Stimulated activated CD8-positive, alpha-beta memory T cell treated with anti-CD3 and anti-CD28 coated beads, Interleukin-15, amount 100 ng/mL, for 4 hours (primary cell): ENCODE measurements at places on chromosomes 1 and 21.
A peak's percentile ranks its signal among the peaks of the same experiment; 100 is the strongest.

GRCh38 chr1:153352523-153352922 is 3.9 kb upstream of the PGLYRP4 start:
- peak; percentile 33 for DNase-seq

- peak; percentile 31 for DNase-seq
Measured at GRCh38 chr1:41516168-41517061, 31.9 kb upstream of the EDN2 start.

GRCh38 chr1:8473121-8473875 is 155.4 kb downstream of the SLC45A1 start:
- DNase-seq: no peak

DNA sequence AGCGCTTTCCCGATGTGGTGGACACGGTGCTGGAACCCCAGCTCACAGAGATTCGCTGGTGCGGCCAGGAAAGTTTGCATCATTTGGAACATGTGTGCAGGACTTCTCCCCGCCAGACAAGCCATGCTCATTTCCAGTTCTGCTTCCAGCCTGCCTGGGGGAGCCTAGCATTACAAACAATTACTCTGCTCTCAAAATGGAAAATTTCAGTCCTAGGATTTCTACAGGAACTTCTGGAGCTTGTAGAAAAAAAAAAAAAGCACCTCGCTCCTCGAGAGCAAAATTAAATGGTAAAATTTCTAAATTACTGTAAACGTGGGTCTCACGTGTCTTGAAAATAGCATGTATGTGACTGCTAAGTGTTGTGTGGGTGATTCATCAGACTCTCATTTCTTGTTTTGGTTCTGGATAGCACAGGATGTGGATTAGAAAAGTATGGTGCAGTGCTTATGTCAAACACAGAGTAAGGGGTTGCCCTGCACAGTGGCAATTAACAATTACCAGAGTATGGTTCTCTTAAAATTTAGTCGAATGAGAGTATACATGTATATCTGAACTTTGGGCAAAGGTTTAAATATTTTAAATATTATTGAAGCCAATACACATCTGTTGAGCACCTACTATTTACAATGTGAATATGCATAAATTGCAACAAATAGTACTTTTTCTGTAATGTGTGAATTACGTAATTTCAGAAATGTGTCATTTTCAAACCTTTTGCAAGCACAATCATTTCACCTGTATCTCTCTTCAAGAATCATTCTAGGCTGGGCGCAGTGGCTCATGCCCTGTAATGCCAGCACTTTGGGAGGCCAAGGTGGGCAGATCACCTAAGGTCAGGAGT is 61.8 kb upstream of the PTGFRN start:
- DNase-seq: no peak

- no peak for DNase-seq
Measured at GRCh38 chr1:231415018-231415583, 7.0 kb downstream of the EGLN1 start.

- no peak for DNase-seq
Measured at GRCh38 chr1:94621395-94621794, 79.8 kb upstream of the F3 start.

GRCh38 chr1:212529211-212529741 is 79.3 kb upstream of the ATF3 start:
- DNase-seq: no peak

- DNase-seq: no peak
Measured at GRCh38 chr1:17465228-17465627, 25.8 kb upstream of the RCC2 start.

GRCh38 chr1:23625459-23625858 is 66.1 kb upstream of the RPL11 start:
- DNase-seq: no peak

DNA sequence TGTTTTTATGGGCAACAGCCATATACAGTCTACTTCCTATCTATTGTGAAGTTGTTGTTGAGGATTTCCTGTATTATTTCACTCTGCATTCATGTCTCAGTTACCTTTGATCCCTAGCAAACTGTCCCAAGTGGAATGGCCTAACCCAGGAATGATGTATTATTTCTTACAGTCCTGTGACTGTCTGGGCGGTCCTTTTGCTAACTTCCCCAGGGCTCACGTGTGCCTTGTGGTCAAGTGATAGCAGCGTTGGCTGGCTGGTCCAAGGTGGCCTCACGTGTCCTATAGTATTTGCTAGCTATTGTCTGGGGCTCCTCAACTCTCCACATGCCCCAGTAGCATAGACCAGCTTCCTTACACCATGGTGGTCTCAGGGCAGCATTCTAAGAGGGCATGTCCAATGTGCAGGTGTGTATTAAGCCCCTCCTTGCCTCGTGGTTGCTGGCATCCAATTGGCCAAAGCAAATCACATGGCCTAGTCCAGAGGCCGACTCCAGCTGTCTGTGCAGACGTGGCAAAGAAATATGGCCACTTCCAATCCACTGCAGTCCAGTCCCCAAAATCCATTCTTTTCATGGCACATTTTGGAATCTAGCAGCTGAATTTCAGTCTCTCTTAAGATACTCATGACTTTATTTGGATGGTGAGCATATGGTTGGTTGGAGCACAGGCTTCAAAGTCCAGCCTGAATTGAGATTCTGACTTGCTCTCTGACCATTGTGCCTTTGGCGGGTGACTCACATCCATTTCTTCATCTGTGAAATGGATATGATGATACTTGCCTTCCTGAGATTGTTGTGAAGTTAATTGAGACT is 94.1 kb downstream of the GALNT2 start:
- DNase-seq: no peak

DNA sequence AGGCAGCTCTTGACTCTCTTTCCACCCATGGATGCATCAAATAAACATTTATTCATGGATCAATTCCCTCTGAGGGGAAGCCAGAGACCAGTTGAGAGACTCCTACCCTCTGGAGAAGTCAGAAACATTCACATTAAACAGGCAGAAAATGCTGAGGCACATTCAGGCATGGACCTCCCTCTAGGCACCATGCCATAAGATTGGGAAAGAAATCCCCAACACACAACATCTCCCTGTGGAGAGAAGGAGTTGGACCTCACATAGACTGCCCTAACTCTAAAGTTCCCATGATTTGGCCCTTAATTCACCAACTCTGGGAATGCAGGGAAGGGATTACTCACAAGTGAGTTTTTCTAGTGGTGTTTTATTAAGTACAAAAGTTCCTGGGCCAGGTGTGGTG is 415.3 kb upstream of the C1orf87 start:
- no peak for DNase-seq

GRCh38 chr1:216181590-216181989 is 241.7 kb downstream of the USH2A start:
- DNase-seq: no peak

DNA sequence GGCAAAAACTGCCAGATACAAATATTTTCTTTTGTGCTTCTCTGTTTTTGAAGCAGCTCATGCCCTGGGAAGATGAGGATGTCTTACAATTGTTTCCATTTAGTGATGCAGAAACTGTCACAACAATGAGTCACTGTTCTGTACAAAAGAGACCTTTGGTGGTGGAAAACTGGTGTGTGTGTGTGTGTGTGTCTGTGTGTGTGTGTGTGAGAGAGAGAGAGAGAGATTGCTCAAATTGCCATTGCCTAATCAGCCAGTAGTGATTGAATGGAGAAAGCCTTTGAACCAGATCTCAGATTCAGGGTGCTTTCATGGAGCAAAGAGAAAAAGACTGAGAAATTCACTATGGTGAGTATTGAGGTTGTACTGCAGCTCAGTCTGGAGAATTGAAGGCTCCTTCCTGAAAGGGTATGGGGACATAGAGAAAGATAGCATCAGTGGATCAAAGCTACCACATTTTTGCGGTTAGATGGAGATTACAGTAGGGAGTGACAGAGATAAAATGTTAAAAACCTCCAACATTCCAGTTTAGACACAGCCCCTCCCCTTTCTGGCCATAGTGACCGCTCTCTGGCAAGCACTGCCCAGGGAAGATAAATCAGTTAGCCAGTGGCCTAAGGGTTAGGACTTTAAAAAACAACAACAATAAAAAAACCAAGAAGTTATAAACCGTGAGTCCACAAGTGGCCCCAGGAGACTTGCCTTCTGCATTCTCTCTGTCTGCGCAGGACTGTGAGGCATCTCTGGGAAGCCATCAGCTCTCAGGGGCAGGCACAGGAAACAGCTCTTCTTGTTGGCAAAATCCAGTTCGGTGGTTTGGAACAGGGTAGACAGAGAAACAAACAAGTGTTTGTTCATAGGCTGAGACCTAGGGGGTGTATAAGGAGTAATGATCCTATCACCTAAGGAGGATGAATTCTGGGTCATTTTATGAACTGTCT is 406.5 kb downstream of the DUSP10 start:
- DNase-seq: no peak

DNA sequence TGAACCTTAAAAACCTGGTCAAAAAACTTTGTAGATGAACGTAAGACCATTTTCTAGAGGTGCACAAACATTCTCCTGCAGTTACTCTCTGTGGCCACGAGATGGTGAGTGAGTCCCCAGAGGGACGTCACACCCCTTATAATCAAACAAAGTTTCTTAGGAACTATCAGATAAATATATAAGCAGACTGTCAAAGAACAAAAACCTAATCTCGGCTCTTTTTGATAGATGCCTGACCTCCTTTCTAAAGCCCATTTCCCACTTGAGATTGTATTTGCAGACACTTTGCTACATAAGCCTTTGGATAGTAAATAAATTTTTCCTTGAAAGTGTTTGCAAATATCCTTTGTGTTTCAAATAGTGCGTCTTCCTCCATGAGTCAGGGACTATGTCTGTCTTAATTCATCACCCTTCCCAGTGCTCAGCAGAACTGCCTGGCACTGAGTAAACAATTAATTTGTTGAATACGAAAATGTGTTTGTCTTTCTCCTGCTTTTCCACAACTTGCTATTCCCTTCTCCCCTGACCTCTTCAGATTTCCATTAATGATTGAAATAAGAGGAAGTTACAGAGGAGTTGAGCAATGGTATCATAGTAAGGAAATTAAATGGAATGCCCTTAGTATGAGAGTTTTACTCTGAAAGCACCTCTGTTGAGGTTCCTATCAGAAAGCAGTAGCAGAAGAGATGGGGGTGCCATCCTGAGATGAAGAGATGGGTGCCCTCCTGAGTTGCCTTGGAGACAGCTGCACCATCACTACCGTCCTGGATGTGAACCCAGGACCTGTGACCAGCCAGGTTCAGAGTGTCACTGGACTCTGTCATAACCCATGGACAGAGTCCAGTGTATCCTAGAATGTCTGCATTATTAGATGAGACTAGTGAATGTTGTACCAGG is 57.8 kb upstream of the RAVER2 start:
- no peak for DNase-seq

GRCh38 chr1:72435025-72435424 is 152.7 kb upstream of the NEGR1 start:
- no peak for DNase-seq

DNA sequence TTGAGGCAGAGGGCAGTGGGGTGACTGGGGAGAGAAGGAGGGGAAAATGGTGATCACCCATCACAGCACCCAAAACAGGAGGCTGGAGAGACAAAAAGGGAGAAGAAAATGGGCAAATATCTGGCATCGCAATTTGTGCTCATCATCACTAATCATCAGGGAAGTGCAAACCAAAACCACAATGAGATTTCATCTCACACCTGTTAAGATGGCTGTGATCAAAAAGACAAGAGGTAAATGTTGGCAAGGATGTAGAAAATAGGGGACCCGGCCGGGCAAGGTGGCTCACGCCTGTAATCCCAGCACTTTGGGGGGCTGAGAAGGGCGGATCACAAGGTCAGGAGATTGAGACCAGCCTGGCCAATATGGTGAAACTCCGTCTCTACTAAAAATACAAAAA is 74.0 kb downstream of the KIF14 start:
- DNase-seq: no peak

GRCh38 chr1:115712911-115713609 is 55.5 kb downstream of the CASQ2 start:
- no peak for DNase-seq

- no peak for DNase-seq
Measured at GRCh38 chr1:160414881-160415280, 14.5 kb downstream of the VANGL2 start.

GRCh38 chr21:39029900-39030884 is 153.1 kb downstream of the PSMG1 start:
- no peak for DNase-seq

- no peak for DNase-seq
Measured at GRCh38 chr1:201268604-201269151, 14.6 kb upstream of the PKP1 start.

DNA sequence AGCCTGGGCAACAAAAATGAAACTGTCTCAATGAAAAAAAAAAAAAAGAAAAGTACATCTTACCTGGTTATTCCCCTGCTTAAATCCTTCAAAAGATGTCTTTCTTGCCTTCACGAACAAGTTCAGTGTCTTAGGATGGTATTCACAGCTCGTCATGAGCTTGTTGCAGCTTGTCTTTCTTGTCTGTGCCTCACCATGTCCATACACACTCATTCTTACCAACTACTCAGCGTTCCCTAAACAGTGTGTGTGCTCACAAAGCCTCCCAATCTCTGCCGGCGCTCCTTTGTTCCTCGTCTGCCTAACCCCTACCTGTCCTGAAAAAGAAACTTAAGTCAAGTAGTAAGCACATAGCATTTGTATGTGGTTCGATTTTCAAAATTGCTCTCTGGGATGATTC is 31.1 kb downstream of the UBE4B start:
- no peak for DNase-seq

DNA sequence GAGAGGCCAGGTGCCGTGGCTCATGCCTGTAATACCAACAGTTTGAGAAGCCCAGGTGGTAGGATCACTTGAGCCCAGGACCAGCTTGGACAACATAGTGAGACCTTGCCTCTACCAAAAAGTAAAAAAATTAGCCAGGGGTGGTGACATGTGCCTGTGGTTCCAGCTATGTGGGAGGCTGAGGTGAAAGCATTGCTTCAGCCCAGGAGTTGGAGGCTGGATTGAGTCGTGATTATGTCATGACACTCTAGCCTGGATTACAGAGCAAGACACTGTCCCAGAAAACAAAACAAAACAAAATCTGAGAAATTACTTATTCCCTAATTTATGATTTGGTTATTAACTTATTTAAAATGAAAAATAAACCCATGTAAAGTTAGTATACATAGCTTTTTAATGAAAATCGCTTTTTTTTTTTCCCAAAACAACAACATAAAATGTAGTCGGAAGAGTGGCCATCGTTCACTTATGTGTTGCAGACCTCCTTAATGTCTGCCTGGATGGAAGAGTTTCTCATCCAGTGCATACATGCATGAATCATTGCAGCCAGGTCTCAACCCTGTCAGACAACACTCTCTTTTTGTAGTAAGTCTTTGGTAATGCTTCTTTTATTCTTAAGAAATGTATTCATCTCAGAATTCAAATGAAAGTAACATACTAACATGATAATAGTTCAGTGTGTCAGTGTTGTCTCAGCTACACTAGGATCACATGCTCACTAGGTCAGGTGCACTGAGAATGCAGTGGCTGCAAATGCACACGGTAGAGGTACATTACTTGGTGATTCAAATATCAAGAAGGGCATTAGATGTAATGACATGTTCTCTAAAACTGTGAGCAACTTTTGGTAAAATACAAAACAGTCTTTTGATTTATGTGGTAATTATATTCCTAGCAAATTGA is 28.0 kb downstream of the ITSN1 start:
- DNase-seq: no peak
